NCI-H1417 (cell line): ENCODE measurements at places on chromosomes 3 and 15.

- DNase-seq: no peak
Observed at GRCh38 chr15:92970656-92971055, 70.5 kb downstream of the CHD2 start.

DNA sequence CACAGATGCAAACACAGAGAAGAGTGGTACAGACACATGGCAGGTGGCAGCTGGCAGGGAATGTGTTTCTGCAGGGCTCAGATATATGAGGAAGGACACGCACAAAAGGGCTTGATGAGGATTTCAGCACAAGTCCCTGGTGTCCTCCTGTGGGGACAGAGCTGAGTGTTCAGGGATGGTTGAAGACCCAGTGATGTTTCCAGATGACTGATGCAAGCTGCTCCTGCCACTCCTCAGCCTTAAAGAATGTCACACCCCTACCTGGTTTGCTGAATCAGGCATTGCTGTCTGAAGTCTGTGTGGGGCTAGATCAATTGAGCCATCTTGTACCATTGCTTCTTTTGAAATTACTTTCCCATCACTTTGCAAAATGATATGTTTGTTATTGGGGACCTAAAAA is 40.2 kb downstream of the TNFAIP8L3 start:
- no peak for DNase-seq

DNA sequence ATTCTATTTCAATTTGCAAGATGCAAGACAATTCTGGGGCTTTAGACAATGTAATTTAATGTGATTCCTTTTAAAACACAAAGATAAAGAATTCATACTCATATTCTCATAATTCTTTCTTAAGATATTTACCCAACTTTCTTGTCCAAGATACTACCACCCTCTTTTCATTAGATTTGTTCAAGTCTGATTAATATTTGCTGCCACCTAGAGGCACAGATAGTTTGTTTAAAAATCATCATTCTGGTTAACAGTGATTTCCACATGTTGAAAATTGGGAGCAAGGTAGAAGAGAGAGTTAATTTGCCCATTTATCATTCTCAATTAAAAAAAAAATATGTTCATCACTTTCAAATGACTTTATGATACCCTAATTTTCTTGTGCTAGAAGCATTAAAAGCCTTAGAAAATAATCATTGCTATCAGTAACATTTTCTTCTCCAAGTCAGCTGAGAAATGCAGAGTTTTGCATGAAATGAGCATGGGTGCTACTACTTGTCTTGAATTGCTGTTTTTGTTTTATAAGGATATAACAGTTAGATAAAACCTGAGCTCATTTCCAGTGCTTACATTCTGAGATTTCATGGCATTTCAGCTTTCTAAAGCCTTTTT is 11.6 kb downstream of the TAMM41 start:
- no peak for DNase-seq

GRCh38 chr3:88057630-88058305 is 1.0 kb downstream of the CGGBP1 start:
- no peak for DNase-seq

DNA sequence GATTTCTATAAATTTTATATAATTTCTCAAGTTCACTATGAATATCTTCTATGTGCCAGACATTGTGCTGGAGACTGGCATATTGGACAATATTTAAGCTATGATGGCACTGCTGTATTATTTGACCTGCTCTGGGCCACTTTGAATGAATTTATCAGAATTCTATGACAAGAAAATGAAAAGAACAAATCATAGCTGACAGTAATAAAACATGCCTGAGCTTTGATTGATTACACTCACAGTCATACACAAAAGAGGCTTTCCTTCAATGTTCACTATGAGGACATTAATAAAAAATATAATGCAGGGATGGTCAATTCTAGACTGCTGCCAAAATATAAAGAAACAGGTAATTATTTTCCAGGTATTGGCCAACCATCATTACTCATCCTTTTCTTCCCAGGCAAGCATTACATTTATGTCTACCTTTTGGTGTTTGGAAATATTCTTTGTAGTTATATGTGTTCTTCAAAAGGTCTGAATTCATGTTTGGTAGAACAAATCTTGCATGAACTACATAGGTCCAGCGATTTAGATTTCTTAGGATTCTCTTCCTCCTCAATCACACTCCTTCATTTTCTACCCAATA is 81.0 kb upstream of the ALCAM start:
- no peak for DNase-seq

DNA sequence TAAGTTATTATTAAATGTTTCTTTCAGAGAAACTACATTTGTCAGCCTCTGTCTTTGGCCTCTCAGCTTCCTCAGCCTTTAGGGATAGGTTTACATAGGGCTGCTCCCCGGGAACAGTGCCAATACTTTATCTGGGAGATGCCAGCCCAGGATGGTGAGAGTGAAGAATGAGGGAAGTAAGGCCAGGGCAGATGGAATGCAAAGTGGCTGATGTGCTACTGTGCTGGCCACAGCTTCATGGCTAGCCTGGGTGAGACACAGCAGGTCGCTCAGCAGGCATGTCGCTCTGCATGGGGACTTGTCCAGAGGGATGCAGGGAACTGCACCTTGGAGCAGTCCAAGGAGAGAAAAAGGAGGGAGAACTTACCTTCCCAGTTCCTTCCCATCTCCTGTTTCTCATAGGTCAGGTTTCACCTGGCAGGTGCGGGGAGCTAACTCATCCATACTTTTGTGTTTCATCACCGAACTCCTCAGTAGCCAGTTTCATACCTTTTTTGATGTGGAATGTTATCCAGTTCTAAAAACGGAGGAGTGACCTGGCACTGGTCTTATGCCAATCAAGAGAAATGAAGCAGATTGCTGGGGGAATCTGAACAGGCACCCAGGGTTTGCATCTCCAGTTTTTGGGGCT is 30.9 kb upstream of the C15orf39 start:
- no peak for DNase-seq
